ENCODE measurements at places on chromosomes 6 and 20. TPM values are rescaled to one million over a fixed set of nuclear protein-coding genes. Genes with fewer than 3 reads are reported as not detected.

OPRM1 gene
- not detected for total RNA-seq

KCNQ5 gene
- total RNA-seq = 0.87 TPM

NMBR gene
- total RNA-seq = not detected

DLL1 gene
- 0.15 TPM for total RNA-seq

LY6G5B gene
- 3.8 TPM for total RNA-seq
